A172 (cell line): ENCODE measurements at places on chromosomes 7 and 10.

GRCh38 chr10:27986821-27987220, 12.1 kb downstream of the ODAD2 start:
- DNase-seq: no peak

- DNase-seq: no peak
These were observed 17.9 kb upstream of the TRIL start for GRCh38 chr7:28976022-28976421.

DNA sequence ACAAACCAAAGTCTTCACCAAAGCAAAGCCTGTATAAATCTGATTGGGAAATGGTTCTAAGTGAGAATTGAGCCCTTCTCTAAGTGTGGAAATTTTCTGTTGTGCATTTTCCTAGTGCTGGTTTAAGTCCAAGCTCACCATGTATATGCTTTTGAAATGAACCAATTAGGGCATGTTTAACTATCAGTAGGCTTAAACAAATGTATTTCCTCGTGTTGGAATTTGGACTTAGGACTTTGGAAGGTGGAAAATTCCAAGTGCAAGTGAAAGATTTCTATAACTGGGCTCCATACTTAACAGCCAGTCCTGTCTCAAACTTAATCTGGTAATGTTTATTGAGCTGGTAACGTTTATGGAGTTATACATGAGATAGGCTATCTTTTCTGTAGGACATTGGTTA, 28.5 kb downstream of the CCNY start:
- no peak for DNase-seq

DNA sequence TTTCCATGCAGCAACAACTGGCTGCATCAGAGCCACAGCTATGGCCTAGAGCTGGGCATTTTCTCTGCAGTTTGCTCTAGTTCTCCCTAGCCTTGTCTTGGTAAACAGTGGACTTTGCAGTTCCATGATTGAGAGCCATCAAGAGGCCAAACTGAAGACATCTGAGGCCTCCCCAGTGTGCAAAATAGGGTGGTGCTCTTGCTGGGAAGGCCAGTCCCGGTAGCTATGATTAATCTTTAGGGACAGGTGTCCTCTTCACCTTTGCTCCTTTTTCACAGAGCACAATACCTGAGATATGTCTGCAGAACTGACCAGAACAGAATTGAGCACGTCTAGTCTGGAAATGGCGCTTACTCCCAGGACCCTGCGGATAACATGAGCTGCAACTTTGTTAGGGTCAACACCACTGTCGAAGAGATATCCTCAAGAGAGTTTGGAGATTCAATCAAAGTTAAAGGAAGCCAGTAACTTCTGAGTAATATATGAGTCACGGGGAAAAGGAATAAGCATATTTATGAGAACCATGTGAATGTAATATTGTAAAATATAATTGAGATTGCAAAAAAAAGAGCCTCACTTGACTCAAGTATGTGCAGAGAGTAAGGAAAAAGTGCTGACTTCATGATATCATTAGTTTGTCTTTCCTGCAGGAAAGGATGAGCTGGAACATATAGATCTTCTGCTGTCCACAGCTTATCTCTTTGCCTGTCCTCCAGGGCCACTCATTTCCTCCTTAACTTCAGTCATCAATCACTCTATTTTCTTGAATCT, 76.7 kb downstream of the ANK3 start:
- DNase-seq: peak; percentile 72

DNA sequence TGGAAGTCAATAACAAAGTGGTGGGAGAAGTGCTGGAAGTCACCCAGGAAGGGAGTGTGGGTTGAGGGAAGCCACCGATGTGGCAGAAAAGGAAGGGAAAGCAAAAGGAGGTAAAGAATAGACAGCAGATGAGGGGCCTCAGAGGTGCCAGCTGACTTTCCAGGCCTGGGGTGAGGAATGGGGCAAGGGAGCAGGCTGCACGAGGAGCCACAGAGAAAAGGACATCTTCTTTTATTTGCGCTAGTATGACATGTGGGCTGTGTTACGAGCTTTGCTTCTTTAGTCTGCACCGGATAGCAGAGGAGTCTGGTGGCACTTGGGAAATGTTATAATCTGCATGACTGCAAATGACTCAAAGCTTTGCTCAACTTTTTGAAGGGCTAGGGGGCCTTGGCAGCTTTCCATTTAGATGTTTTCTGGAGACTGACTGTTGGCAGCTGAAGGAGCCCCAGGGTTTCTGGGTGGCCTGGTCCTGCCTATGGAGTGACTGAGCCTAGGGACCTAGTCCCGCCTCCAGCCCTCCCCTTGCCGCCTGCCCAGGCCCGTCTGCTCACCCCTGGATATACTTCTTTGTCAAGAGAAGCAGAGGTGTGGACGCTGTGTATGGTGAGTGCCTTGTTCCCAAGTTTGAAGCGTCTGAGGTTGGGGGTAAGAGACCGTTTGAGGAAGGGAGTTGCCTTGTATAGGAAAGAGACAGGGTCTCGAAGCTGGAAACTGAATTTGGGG, 5.1 kb downstream of the PRXL2A start:
- no peak for DNase-seq

DNA sequence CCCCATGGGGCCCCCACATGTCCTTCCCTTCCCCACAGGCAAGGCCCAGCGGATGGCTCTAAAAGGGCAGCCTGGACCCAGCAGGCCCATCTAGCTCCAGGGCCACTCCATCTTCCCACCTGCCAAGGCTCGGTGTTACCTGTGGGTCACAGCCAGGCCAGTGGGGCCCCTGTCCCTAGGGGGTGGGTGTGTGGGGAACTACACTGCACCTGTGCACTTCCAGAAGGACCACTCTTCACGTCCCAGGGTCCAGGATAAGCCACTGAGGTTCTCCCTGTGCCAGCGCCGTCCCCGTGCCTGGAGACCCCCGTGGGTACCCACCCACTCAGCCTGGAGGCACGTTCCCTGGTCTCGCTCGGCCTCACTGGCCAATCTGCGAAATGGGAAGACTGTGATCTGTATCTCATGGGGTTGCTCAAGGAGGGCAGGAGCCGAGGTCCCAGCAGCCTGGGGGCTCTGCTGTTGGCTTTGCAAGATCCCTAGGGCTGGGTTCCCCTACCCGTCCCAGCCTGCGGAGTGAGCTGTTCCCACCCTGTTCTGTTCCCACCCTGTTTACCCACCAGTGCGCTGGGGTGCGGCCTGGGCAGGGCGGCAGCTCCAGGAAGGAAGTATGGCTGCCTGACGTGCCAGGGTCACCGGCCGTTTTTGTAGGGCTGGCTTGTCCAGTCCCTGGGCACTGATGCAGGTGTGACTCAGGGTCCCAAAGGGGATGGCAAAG, 4.6 kb downstream of the PWWP2B start:
- no peak for DNase-seq

- no peak for DNase-seq
These were observed 502.1 kb downstream of the RPS24 start for GRCh38 chr10:78535716-78536218.

- DNase-seq: no peak
These were observed 33.2 kb downstream of the KIF20B start for GRCh38 chr10:89734616-89735015.

GRCh38 chr10:31138026-31138553, 106.4 kb upstream of the ZNF438 start:
- DNase-seq: no peak

DNA sequence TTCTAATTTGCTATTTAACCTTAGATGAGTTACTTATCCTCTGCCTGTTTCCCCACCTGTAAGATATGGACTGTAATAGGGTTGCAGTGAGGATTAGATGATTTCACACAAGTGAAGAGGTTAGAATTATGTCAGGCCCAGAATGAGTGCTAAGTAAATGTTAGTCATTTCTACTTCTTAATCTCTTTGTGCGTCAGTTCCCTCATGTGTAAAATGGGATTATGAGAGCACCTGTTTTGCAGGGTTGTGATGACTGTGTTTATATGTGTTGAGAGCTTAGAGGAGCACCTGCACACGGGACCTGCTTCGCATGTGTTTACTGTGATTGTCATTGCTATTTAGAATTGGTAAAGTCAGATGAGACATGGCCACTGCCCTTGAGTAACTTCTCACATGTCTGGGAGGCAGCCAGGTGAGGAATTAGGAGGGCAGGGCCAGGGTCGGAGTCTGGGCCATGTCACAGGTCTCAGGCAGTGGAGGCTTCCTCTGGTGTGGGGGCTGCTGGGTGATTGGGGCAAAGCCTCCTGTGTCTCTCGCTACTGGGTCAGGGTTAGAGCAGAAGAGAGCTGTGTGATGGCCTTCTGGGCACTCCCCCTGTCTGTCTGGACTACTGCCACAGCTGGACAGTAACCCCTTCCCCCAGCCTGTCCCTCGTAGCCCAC, 106.7 kb downstream of the WDFY4 start:
- DNase-seq: no peak

- DNase-seq: peak; percentile 38
These were observed 119.2 kb downstream of the NEURL1 start for GRCh38 chr10:103612462-103613365.

- DNase-seq: no peak
These were observed 279.5 kb upstream of the AKR1E2 start for GRCh38 chr10:4546500-4546899.

- peak; percentile 45 for DNase-seq
These were observed 132.1 kb downstream of the NRBF2 start for GRCh38 chr10:63265222-63265617.

GRCh38 chr10:5537684-5538083, 12.9 kb downstream of the CALML3 start:
- no peak for DNase-seq

- DNase-seq: no peak
These were observed 68.4 kb upstream of the ATP6V0A4 start for GRCh38 chr7:138866353-138866752.

GRCh38 chr10:84195044-84195830, 900 bp downstream of the CDHR1 start:
- DNase-seq: no peak

GRCh38 chr7:72258074-72258473, 154.1 kb downstream of the CALN1 start:
- DNase-seq: no peak

DNA sequence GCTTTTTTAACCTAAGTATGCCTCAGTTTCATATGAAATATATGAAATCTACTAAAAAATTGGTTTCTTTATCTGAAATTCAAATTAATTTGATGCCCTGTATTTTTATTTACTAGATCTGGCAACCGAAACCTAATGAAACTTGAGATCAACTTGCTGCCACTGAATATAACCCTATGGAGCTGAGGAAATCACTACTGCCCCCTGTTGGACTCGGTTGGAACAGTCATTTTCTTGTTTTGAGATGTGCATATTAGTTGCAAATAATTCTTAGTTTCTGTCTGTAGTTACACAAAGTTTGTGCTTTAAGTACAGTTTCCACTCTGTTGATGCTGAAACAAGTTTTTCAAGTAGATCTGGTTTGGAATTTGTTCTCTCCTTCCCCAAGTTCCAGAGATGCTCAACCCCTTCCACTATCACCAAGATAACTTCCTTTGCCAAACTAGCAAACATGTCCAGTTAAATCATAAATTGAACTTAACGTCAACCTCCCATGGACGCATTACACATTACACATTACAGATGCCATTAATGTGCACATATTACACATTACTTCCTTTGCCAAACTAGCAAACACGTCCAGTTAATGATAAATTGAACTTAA, 22.2 kb upstream of the EXOC4 start:
- peak; percentile 36 for DNase-seq

DNA sequence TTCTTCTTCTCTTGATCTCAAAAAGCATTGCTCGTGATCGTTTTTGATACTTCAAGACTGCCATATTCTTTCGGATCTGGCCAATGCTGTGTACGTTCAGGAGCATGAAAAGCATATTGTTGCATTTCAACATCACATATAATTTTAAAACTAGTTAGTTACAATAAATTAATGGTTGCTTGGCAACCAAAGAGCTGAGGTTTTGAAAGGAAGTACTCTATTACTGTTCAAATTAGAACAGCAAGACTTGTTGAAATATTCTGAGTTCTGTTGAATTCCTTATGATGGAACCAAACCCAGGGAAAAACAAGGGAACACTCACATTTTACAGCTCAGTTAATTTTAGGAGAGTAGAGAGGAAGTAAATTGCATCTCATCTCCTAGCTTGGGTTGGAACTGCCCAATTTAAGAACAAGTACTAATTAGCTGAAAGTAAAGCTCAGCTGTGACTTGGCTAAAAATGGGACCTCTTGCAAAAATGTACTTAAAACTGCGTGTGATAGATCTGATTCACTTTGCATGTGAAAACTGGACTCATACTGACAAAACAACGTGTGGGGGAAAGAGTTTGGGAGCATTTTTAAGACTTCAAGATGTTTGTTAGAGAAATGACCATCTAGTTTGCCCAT, 21.2 kb downstream of the OR9A2 start:
- no peak for DNase-seq

GRCh38 chr7:101377189-101377736, 14.6 kb downstream of the COL26A1 start:
- peak; percentile 42 for DNase-seq
